Left lobe of liver (tissue), 2 donors: ENCODE measurements at places on chromosomes 2 and 18. TPM values are rescaled to one million over a fixed set of nuclear protein-coding genes. Genes with fewer than 3 reads are reported as not detected.

GRCh38 chr2:190576573-190576972, 42.1 kb upstream of the NEMP2 start:
- no peak for DNase-seq

DNA sequence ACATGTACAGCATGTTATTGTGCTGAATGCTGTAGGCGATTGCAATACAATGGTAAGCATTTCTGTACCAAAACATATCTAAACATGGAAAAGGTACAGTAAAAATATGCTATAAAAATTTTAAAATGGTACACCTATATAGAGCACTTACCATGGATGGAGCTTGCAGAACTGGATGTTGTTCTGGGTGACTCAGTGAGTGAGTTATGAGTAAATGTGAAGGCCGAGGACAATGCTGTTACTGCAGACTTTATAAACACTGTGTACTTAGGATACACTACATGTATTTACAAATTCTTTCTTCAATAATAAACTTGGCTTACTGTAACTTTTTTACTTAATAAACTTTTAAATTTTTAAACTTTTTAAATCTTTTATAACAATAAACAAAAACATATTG, 473.4 kb upstream of the UBE2E3 start:
- no peak for DNase-seq

DNA sequence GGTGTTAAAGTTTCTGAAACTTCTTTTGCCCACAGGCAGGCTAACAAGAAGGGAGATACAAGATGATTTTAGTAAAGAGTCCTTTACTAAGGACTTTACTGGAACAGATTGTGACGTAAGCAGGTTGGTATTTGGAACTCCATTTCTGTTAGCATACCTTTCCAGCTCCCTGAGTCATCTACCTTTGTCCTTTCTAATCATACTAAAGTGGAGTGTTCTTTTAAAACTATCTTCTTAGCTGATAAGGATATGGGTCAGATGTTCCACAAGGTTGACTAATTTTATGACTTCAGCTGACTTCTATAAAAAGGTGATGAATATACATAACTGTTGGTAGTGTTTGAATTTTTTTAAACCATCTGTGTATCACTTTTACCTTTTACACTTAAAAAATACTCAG, 21.1 kb downstream of the UGP2 start:
- no peak for DNase-seq

DNA sequence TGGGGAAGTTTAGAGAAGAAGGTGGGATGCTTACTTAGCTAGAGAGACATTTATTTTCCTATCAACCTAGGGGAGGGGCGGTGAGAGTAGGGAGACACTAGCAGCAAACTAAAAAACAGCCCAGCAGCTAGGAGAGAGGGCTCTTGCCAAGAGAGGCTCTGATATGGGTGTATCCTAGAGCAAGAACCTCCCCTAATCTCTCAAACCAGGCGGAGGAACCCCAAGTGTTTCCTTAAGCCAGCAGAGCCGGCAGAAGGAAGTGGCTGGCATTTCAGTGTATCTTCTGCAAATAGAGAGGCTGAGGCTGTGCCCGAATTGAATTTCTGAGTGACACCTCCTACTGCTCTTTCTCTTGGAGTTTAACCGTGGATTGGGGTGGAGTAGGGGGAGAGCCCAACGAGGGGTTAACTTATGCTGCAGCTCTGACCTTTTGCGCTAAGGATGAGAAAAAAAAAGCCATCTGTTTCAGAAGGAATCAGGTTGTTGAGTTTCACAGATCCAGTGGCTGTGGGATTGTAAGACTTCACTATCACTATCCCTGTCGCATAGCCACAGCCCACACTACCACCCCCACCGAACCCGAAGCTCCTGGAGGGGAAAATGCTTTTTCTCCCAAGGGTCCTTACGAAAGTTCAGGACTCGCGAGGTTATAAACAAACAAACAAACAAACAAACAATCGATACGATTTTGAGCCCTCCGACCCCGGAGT, 1.4 kb downstream of the ST8SIA5 start:
- no peak for DNase-seq

DNA sequence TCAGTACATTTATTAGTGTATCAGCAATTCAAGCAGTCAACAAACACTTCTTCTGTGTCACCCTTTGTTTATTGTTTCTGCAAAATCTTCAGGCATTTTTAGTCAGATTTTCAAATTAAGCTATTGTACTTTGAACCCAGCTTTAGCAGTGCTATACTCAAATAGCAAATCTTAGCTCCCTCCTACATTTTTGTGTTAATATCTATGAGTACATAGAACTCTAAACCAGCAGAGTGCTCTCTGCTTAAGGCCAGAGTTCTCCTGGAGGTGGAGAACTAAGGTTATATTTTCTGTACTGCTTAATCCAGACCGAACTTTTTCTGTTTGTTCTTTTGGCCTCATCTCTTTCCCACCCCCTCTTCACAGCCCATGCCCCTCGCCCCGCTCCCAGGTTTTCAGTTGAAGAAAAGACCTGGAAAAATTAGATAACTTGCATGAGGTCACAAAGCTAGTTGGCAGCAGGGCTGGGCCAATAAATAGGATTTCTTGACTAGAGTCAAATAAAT, 29.2 kb upstream of the SCN1A start:
- no peak for DNase-seq

- no peak for DNase-seq
These were observed 44.3 kb downstream of the C1QL2 start for GRCh38 chr2:119114266-119114665.

ONECUT2 gene
- total RNA-seq = 20.5 TPM

LTBP1 gene
- 5.8 TPM for total RNA-seq

BOK gene
- total RNA-seq = 95.8 TPM

KCNIP3 gene
- total RNA-seq = 1.6 TPM
